Glutamatergic neuron (in vitro differentiated cells): ENCODE measurements at places on chromosomes 7 and 10.

GRCh38 chr10:125779403-125780327, 4.0 kb upstream of the MMP21 start:
- DNase-seq = no peak

GRCh38 chr7:106625678-106626301, 35.2 kb downstream of the CCDC71L start:
- DNase-seq = no peak

DNA sequence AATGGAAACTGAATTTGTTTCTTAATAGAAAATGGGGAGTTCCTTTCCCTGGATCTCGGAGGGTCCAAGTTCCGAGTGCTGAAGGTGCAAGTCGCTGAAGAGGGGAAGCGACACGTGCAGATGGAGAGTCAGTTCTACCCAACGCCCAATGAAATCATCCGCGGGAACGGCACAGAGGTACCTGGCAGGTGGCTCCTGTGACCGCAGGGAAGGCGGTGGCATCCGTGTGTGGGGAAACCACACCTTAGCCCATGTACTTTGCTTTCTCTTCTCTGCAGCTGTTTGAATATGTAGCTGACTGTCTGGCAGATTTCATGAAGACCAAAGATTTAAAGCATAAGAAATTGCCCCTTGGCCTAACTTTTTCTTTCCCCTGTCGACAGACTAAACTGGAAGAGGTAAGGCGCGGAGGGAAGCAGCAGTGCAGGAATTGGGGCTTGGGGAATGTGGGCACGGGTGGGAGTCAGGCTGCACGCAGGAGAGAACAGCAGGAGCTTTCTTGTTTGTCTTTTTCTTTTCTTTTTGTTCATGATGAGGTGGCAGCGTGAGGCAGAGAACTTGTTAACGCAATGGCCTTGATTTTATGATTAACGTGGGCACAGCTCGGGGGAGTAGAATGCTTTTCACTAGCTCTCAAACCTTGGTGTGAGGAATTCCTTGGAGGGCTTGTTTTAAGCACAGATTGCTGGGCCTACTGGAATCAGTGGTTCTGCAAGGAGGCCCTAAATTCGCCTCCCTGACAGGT, 12.8 kb downstream of the HKDC1 start:
- no peak for DNase-seq

DNA sequence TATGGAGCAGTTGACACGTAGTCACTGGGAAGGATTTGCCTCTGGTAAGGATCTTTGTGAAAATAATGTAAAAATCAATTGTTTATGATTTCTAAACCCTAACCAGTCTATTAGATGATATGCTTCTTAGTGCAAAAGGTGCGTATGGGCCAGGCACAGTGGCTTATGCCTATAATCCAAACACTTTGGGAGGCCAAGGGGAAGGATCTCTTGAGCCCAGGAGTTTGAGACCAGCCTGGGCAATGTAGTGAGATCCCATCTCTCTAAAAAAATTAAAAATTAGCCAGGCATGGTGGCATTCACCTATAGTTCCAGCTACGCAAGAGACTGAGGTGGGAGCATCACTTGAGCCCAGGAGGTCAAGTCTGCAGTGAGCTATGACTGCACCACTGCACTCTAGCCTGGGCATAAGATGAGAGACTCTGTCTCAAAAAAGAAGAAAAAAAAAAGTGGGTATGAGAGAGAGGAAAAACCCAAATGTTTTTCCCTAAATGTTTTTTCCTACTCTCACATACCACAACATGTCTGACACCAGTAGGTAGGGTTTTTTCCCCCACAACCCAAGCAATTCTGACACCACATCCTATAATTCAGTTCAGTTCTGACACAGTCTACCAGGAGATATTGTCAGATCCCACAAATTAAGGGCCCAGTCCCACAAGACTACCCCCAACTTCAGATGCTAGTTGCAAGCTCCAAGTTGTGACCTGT, 36.5 kb downstream of the DNAJC9 start:
- no peak for DNase-seq

DNA sequence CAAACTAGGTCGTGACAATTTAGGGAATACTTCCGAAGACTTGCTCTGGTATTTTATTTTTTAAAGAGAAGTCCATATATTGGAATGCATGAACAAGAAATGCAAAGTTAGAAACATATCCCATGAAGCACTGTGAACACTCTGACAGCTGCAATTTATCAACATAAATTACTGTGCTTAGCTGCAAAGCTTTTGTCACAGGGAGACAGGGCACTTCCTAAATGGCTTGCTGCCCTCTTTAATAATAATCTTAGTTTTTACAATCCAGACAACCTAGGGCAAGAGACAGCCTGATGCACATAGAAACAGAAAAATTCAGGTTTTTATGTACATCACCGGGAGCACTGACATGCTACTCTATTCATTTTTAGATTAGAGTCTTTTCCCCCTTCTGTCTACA, 78.3 kb upstream of the NOBOX start:
- no peak for DNase-seq

GRCh38 chr10:62814756-62815380, 1.3 kb downstream of the EGR2 start:
- DNase-seq = peak; percentile 40

GRCh38 chr10:119393019-119393418, 149.5 kb downstream of the RGS10 start:
- no peak for DNase-seq

GRCh38 chr10:12432402-12433189, 83.2 kb downstream of the CAMK1D start:
- no peak for DNase-seq
